ENCODE measurements at places on chromosomes 4 and X.

DNA sequence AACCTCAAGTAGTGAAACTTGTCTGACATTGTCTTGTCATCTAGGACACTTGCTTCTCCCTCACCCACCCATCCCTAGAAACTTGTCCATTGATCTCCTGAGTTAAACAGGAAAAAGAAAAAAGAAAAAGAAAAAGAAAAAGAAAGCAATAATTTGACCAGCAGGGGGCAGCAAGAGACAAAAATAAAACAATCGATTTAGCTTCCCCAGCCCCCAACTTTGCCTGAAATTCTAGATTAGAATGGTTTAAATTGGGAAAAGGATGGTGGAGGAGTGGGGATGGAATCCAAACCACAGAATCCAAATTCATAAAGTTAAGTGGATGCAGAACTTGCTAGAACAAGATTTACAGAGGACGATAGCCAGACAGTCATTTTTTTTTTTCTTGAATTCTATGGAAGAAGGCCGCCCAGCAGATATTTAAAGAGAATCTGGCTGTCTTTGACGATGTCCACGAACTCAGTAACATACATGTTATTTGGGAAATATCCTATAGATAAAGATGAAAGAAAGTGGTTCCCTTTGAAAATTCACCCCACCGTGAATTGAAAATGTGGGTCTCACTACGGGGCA lies 282.9 kb downstream of the USP46 start:
- DNase-seq = no peak

DNA sequence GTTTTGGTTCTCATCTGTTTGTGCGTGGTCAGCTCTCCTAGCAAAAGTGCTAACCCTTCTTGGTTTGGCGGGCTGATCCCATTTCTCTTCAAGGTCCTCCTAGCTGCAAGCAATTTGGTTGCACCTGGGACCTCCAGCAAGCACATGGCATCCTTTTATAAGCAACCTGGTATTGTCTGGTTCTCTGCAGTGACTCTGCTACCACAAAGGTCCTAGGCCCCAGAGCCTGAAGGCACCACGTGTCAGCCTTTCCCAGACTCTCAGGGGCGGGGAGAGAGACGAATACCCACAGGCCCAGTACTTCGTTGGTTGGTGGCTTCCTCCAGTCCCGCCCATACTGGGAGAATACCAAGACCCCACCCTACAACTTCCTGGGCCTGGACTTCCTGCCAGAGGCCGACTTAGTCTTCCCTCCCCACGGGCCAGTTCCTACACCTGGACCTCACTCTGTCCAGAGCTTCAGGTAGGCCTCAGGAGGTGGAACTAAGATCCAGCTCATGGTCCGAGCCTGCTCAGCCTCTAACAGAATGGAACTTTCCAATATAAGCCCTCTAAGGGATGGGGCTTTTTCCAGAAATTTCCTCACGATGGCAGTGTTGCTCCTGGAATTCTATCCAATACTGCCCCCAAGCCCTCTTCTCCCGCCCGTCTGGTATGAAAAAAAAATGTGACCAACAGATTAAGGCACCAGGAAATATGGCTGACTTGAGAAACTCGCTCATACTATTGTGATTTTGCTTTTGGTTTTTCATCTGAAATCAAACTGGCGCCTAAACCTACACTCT lies 192.5 kb upstream of the STK26 start:
- no peak for DNase-seq

- no peak for DNase-seq
Observed at GRCh38 chrX:17563076-17563475, 174.2 kb upstream of the SCML1 start.

GRCh38 chr4:44916411-44916810 lies 190.1 kb upstream of the GNPDA2 start:
- DNase-seq = no peak
